IPS DF 6.9 (cell line): ENCODE measurements at places on chromosomes 7 and 10.

DNA sequence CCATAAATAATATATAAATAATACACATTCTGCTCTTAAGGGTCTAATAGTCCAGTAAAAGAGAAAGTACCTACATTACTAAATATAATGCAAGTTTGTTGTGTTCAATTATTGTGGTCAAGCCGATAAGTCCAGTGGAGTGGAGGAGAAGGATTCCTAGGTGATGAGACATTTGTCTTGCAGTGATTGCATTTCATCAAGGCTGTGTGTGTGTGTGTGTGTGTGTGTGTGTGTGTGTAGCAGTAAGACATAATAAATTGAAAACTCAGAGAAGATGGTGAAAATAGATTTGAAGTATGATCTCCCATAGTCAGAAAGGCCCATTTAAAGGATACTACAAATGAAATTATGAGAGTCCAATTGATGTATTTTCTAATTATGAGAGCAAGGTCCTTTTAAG, 192.5 kb upstream of the SEMA3C start:
- no peak for DNase-seq

DNA sequence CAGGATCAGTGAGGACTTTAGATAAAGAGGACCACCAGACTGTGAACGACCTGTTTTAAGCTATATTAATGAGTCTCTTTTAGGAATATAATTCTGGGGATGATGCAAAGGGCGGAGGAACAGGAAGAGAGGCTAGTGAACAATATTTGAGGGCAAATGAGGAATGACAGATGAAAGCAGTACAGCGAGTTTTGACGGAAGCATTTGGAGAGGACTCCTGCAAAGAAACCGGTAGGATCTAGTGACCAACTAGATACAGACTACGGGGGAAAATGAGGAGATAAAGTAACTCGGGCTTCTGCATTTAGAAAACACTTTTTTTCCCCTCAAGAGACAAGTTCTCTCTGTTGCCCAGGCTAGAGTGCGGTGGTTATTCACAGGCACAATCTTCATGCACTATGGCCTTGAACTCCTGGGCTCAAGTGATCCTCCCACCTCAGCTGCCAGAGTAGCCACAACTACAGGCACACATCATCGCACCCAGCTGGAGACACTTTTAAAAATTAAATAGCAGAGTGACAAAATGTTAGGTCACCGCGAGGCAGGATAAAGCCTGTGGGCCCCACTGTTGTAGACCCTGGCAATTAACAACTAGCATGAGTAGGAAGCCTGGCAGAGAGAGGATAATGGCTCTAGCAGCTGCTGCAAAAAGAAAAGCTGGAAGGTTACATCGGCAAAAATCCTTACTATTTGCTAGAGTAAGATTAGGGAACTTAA, 143.2 kb downstream of the SRPK2 start:
- no peak for DNase-seq

- DNase-seq, result no peak
Observed at GRCh38 chr10:104424719-104425118, 71.1 kb downstream of the CFAP58 start.

DNA sequence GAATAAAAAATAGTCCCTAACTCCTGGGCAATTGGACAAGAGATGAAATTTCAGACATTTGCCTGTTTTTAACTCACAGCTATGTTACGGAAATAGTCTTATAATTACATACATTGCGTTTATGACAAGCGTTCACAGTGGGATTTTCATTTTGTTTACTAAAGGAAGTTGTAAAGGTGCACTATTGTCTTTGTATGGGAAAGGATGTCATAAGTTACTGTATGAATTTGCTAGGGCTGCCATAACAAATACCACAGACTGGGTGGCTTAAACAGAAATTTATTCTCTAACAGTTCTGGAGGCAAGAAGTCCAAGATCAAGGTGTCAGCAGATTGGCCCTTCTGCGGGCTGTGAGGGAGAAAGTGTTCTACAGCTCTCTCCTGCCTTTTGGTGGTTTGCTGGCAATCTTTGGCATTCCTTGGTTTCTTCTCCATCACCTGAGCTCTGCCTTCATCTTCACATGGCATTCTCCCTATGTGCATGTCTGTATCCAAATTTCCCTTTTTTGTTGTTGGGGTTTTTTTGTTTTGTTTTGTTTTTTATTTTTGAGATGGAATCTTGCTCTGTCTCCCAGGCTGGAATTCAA, 5.6 kb downstream of the NFE2L3 start:
- no peak for DNase-seq

- DNase-seq, result no peak
Observed at GRCh38 chr7:150566572-150566971, 618 bp upstream of the GIMAP4 start.

GRCh38 chr7:78024591-78024990, 226.0 kb downstream of the PHTF2 start:
- DNase-seq, result no peak

DNA sequence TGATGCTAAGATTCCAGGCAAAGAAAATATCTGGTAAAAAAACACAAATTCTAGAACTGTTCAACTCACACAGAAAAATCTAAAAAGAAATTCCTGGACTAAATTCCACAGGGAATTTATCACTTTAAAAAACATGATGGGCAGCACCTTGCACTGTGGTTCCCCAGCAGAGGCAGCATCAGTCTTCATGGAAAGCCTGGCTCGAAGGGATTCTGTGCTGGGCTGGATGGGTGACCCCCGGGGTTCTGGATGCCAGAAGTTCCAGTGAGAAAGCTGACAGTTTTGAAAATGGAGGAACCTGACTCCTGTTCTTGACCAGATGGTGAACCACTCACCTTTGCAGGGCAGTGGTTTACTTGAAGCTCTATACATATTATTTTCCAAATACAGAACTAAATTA, 52.0 kb downstream of the RAB11FIP2 start:
- no peak for DNase-seq

GRCh38 chr10:30836406-30836805, 195.3 kb downstream of the ZNF438 start:
- no peak for DNase-seq

GRCh38 chr10:90222372-90222771, 521.0 kb downstream of the KIF20B start:
- no peak for DNase-seq
